ENCODE measurements at places on chromosomes 1 and 21.

DNA sequence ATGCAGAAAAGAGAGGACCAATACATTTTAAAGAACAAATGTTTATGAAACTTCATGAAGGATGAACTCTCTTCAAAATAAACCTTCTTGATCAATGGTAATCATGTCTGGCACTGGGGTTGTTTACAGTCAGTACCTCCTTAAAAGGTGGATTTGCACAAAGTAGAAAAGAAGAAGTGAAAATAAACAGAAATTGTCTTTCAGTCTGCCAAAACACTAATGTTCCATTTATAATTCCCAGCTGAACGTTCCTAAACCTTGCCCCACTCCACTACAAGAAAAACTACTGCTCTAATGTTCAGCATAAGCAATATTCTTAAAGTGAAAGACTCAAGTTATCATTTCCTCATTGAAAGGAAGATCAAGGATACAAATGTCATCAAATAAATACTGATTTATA is 86.2 kb downstream of the EIF4G3 start:
- peak; percentile 9 for DNase-seq

GRCh38 chr21:26236281-26236680 is 65.7 kb upstream of the APP start:
- no peak for DNase-seq

DNA sequence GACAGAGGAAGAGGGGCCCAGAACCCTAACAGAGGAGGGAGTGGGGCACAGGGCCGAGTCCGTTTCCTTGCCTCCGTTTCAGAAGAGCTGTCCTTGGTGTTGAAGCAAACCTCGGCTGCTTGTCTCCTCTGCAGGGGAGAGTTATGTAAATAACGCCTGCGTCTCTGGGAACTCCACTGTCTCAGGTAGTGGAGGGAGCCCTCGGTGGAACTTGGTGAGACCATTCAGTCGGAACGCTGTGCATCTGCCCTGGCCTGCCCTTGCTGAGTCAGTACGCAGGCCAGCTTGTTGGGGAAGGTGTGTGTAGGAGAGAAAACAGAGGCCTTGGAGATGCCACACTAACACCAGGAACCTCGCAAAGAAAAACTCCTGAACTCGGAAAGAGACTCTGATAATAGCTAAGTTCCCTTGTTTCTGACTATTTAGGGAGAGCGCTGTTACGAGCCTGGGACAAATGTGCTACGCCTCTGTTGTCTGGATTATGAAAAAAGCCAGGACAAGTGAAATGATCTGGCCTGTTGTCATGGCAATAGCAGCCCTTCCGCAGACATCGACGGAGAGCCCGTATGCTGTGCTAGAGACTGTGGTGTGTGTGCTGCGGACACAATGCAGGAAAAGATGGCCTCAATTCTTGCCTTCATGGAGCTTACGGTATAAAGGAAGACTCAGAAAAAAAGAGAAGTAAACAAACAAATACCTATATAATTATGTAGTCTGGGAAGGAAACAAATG is 94.6 kb upstream of the AKT3 start:
- no peak for DNase-seq

GRCh38 chr1:41351262-41352151 is 9.7 kb upstream of the FOXO6 start:
- DNase-seq: no peak

GRCh38 chr21:43866659-43867331 is 1.8 kb downstream of the AGPAT3 start:
- DNase-seq: no peak

GRCh38 chr1:20426923-20427322 is 59.1 kb downstream of the CAMK2N1 start:
- DNase-seq: peak; percentile 15

DNA sequence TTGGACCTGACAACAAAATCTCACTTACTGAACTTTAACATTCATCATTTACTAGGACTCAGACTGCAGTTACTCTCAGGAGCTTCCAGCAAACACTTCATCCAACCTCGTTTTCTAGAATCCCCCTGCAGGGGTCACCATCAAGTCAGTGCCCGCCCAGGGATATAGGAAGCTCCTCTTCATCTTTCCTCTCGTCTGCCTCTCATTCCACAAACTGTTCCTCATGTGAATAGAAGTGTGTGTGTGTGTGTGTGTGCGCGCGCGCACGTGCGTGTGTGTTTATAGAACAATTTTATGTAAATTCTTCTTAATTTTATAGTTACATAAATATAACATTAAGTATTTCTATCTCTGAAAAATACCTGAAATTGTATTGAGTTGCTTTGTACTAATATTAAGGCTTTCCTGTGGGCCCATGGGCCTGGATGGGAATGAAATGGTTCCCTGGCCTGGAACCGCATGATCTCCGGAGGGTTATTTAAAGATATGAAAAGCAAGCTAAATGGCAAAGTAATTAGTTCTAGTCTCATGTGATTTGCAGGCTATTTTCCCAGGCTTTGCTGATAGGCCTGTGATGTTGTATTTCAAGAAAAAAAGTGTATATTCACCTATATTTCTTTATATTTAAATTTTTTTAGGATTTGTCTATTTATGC is 21.7 kb upstream of the ABCD3 start:
- no peak for DNase-seq
